ENCODE measurements at places on chromosomes 6 and 20.

DNA sequence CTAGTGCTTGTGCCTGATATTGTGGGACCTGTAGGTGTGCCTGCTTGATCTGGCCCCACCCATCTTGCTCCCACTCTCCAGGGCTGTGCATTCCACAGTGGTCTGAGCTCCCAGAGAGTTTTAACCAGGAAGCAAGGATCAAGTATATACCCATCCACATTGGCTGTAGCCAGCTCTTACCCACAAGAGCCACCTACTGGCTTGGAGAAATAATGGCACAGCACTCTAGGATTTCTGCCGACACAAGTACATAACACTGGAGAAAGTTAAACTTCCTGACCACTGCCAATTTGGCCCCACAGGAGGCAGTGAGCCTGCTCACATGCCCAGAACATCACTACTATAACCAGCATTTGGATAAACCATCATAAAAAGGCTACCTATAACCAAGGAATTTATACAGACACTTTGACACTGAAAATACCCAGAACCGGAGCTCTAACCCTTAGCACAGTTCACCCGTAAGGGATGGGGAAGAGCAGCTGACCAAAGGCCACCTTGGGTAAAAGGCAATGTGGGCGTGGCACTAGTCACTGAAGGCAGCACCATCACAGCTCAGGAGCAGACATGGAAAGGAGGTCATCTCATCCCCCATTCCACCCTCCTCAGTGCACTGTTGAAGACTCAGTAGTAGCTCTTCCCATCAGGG lies 440.4 kb downstream of the BTBD3 start:
- no peak for DNase-seq

- DNase-seq, result peak; percentile 83
Observed at GRCh38 chr6:56593801-56594318, 48.8 kb downstream of the DST start.

DNA sequence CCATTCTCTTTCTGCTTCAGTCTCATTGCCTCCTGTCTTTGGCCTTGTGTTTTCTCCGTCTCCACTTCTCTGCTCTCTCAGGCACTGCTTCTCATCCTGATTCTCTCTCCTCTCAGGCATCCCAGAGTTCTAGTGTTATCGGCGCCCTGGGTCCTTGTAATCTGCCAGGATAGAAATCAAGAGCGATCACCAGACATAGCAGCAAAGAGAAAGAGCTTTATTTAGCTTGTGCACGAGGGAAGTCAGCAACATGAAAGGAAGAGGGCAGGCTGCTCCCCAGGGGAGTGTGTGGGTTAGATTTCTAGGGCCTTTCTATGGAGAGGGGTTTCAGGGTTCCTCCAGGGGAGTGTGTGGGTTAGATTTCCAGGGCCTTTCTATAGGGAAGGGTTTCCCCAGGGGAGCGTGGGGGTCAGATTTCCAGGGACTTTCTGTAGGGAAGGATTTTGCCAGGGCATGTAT lies 32.5 kb downstream of the SUN5 start:
- peak; percentile 43 for DNase-seq

GRCh38 chr6:75085931-75086635 lies 119.8 kb downstream of the COL12A1 start:
- no peak for DNase-seq

- DNase-seq, result no peak
Observed at GRCh38 chr20:54184071-54184470, 10.3 kb upstream of the CYP24A1 start.

GRCh38 chr6:128171182-128171581 lies 270.3 kb upstream of the THEMIS start:
- no peak for DNase-seq

GRCh38 chr6:41591859-41592502 lies 45.8 kb downstream of the FOXP4 start:
- peak; percentile 75 for DNase-seq

DNA sequence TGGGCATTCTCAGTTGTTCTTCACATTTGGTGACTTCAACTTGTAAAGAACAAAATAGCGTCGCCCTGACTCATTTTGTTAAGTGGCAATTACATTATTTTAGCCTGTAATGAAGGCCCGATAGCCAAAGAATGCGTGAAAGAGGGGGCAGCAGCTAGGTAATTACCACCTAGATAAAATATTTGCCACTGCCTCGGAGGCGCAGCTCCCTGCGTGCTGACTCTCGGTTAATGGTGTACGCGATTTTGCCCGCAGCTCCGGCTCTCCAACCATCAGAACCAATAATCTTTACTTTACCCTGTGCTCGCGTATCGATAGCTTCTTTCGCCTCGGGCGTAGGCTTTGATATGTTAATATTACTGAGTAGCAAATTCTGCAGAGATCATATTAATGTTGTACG lies 8.7 kb downstream of the TFAP2D start:
- no peak for DNase-seq

DNA sequence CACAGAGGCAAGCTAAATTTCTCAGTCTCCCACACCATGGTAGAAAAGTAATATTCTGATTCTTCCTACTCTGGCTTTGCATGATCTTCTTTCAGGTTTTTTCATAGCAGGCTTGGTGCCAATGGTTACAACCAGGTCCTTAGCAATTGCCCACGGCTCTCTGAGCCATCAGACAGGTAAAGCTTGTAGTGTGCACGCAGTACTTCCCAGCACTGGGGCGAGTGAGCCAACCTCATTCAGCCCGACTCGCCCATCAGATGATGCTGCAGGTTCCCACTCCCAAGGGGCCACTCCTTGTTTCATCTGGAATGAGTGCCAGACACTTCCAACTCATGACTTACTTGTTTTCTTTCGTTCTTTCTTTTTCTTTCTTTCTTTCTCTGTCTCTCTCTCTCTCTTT lies 78.3 kb downstream of the PERP start:
- no peak for DNase-seq

DNA sequence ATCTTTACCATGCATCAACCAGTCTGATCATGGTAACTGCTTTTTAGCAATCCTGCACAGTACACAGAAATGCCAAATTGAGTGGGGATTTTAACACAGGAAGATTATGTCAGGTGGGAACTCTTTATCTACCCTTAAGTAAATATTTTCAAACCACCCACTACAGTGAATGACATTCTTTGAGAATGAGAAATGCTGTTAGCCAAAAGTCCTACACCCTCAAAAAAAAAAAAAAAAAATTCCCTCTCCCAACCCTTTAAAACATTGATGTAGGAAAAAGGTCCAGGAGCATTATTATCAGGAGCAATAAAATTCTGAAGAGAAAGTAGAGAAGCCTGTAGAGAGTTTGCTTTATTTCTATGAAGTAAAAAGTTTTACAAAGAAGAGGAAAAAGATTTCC lies 307.2 kb upstream of the THEMIS start:
- no peak for DNase-seq

DNA sequence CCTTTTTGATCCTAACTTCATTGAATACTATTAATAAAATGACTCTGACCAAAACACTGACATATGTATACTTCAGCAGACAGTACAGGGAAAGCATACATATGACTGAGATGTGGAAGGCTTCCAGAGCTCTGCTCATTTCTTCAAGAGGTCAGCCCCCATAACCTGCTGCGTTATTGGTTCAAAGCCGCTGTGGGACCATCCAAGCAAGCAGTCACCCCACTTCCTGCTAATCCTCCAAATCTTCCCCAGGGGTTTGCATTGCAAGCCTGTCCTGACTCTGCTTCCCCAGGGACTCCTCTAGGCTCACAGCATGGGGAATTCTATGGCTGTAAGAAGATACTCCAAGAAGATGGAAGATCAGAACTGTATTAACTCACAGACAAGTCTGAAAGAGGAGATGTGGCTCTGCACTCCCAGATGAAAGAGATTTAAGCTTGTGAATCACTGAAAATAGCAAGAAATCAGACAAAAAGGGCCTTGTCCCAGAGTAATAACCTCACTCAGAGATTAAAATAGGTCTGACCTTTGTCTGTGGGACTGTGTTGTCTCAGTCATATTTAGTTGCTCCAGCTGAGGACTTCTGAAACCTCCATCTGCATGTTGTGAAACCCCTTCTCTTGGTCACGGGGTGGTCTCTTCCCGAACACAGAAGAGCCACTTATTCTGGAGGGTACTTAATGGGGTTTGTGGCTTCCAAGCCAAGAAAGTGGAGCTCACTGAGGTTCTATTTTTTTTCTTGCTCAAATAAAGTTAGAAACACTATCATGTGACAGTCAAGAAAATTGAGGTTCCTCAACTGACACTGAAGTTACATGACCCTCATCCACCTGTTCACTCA lies 101.5 kb upstream of the MARCKS start:
- DNase-seq, result no peak

DNA sequence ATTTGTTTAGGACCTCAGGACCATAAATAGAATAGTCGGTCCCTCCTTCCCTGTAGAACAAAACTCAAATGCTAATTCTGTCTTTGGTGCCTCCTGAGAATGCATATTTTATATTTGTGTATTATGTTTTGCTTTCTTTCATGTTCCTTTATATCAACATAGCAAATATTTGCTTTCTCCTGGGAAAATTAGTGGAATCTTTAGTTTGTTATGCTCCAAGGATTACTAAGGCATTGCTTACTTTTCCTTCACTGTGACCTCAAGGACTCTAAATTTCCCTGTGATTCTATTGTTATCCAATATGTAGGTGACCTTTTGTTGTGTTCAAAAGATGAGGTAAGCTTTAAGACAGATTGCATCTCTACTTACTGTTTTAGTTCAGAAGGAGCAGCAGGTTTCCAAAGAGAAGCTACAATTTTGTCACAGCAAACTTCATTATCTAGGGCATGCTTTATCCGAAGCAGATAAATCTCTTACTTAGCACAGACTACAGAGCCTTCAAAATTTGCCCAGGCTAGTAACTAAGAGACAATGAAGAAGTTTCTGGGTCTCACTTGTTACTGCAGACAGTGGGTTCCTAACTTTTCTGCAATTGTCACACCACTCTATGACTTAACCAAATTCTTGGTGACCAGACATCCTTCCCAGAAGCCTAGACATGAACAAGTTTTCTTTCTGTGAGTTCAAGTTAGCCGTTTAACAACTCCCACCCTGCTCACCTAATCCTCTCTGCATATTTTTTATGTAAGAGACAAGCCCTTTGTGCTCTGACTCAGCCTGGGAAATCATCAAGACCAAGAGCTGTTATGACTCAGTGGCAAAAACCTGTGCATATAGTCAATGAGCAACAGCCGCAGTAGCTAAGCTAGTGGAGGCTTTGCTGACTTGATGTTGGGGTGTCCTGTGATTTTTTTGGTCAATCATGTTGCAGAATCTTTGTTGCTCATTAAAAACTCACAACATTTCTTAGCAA lies 378.8 kb downstream of the QKI start:
- peak; percentile 63 for DNase-seq

GRCh38 chr6:155648301-155648700 lies 192.7 kb upstream of the NOX3 start:
- DNase-seq, result no peak

All from activated CD4-positive, alpha-beta T cell treated with anti-CD3 and anti-CD28 coated beads, Interleukin-10, Interleukin-2, amounts not matched to agents 100 ng/mL and 50 ng/mL, durations not matched to agents 16 hours and 8 hours (primary cell).